ENCODE measurements at places on chromosomes 11 and 22. TPM values are rescaled to one million over a fixed set of nuclear protein-coding genes. Genes with fewer than 3 reads are reported as not detected.

CCDC157 gene
- total RNA-seq = 2.5 TPM

SSTR3 gene
- 0.12 TPM for total RNA-seq

SERGEF gene
- total RNA-seq = 21.4 TPM

PHF21B gene
- total RNA-seq = under 0.01 TPM

Measured in uterine smooth muscle cell (primary cell).